Smooth muscle cell of the brain vasculature (primary cell): ENCODE measurements at places on chromosomes 5 and 9.

DNA sequence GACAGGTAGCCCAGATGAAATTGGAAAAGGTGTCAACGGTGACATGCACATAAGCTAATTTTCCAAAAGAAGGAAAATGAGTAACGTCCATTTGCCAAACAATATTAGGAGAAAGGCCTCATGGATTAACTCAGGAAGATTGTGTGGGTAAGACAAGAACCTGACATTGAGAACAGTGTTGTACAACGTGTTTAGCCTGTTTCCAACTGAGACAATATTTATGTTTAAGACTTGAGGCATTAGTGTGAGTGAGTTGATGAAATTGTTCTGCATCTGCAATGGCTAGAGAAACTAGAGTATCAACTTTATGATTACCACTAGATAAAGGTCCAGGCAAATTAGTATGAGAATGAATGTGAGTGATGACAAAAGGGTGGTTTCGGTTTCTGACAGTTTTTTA lies 191.3 kb upstream of the RAI14 start:
- DNase-seq, result no peak

DNA sequence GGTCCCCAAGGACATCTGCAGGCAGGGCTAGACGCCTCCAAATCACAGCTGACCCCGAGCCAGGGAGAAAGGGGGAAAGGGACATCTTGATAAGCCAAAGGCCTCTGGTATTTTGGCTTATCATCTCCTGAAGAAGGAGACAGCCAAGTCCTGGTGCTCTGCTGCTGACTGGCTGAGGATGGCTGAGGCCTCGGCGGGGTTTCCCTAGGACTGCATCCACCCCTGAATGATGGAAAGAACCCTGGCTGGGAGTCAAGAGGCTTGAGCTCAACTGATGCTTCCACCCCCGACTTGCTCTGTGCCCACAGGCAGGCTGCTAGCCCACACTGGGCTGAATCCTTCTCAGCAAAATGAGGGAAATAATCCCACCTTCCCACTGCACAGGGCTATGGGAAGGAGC lies 30.9 kb upstream of the HRH2 start:
- DNase-seq, result no peak

GRCh38 chr5:174714751-174715150 lies 9.6 kb upstream of the MSX2 start:
- no peak for DNase-seq

DNA sequence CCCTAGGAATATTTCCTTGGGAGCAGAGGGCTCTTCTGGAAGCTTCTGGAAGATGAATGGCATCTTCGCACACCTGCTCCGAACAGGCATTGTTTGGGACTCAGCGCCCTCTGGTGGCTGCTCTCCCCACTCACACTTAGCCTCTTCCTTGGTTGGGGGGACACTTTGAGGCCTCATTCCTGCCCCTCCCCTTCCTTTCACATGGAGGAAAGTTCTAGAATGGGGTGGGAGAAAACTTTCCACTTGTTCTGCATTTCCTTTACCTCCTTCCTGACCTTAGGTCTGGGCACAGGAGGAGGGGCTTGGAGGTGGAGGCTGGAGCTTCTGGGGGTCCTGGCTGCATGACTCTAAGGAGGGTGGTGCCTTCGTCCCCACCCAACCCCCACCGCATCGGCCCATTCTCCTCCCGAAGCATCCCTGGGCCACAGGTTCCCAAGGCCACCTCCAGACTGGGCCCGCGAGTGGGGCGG lies 19.3 kb upstream of the SMIM32 start:
- peak; percentile 17 for DNase-seq

DNA sequence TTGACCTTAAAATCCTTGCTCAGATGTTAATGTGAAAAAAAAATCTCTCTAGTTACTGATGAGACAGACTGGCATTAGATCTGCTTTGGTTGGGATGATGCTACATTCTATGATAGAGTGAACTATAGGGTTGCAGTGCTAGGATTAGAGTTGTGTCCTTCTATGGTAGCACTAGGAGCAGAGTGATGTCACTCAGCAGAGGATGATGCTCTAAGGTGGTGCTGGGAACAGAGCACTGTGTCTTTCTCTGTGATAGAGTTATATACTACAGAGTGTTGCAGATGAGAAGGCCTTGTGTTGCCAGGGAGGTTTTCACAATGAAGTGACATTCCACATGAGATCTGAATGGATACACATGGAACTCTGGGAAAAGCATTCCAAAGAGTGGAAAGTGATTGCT lies 462.3 kb downstream of the CDH12 start:
- no peak for DNase-seq

DNA sequence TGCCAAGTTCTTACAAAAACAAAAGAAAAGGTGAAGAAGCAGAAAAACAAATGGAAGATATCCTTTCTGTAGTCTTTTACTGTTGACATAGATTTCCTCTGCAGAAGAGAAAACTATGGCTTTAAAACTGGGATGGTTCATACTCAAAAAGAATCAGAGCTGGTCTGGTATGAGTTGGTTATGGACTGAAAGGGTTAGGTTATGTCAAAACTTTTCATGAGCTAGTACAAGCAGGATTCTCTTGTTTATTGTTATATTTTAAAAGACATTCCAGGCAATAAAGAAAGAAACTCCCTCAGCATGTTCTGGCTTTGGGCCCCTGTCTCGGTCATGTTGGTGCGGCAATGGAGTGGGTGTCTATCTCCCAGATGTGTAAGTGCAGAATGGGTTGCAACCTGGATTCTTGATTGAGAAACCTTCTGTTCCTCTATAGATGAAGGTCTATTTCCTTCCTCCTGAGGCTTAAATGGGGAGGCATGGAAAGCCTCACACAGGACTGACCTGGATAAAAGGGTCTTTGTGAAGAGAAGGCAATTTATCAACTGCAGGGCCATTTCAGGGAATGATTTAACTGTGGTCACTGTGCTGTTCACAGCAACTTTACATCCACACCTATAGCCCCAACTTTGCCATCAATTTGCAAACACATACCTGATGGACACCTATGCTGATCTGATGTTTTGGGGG lies 209.6 kb upstream of the TNC start:
- DNase-seq, result no peak

DNA sequence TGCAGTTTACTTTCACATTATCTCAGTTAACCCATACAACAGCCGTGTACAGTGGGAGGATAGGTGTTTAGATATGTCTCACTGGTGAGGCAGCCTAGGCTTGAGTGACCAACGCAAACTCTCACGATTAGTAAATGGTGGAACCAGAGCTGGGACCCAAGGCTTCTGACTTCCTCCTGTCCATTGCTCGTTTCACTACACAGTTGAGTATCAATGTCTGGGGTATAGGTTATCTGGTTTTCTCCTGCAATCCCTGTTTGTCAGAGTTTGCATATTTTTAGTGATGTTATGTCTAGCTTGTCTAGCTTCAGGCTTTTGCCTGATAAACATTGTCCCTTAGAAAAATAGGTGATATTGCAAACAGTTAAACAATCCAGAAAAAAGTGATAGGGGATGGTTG lies 62.6 kb downstream of the NUP214 start:
- DNase-seq, result no peak

- DNase-seq, result no peak
Measured at GRCh38 chr5:61784341-61784740, 452.3 kb downstream of the ZSWIM6 start.

GRCh38 chr5:137836298-137836697 lies 31.4 kb upstream of the MYOT start:
- DNase-seq, result no peak

DNA sequence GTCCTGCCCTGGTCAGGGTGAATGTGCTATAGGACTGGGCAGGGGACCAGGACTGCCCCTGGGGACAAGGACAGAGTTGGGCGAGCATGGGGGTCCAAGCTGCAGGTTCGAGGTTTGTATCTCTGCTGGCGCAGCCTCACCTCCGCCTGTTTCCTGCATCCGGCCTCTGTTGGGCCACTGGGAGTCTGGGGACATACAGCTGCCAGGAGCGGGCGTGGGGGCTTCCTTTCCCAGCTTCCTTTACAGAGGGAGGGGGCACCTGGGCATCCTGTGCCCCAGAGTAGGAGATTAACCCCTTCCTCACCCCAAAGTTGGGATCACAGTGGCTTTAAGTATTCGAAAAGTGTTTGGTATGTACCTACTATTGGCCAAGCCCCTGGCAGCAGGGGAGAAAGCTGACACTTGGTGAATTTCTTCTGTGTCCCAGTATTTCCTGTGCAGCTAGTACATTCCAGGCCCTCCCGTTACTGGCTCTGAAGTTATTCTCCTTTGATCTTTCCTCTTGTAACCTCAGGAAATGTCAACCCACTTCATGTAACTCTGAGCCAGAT lies 19.0 kb downstream of the OLFML2A start:
- no peak for DNase-seq

DNA sequence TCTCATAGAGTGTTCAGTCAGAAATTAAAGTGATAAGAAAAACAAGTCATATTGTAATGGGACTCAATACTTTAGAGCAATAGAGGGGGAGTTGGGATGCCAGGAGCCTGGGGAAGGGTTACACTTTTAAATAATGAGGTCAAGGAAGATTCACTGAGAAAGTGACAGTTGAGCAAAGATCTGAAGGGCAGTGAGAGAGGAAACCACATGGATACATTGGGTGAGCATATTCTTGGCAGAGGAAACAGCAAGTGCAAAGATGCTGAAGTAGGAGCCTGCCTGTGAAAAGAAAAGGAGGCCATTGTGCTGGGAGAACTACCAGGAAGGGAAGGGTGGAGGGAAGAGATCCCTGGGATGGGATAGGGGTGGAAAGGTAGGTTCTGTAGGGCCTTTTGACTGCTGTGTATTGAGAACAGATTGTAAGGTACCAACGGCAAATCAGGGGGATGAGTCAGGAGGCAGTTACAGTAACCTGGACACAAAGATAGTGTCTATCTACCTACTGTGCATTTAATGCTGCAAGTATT lies 79.4 kb downstream of the PAM start:
- no peak for DNase-seq

DNA sequence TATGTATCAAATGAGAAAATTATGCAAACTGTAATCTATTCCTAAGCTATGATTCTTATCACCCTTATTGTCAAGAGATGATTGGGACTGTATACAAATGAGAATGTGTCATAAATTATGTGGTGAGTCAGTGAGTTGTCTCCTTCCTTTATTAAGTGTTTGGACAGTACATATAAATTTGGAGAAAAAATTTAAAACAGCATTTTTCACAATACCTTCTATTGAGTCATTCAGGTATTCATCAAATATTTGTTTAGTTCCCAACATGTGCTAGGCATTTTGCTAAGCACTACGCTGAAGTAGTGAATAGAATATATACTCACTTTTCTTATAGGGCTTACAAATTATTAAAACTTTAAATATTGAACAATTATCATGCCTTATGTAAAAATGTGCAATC lies 36.3 kb upstream of the PTPRD start:
- DNase-seq, result no peak

DNA sequence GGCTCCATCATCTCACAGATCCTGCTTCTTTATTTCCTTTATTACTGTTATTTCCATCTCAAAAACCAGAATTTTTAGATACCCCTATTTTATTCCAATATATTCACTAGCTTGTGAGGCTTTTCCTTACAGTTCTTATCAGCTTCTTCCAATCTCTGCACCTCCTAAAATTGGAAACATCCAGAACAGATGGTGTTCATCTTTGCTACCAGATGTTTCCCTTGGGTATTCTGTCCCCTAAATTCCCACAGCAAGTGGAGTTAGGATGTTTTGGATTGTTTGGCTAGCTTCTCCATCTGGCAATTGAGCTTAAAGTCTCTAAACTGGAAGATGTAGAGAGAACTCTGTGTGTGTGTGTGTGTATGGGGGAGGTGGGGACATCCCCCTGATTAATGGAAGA lies 580.4 kb downstream of the DTWD2 start:
- DNase-seq, result no peak

GRCh38 chr5:52838326-52839015 lies 50.8 kb downstream of the ITGA1 start:
- DNase-seq, result no peak

GRCh38 chr5:160173-160510 lies 31.2 kb upstream of the LRRC14B start:
- DNase-seq, result no peak

- no peak for DNase-seq
Measured at GRCh38 chr5:5347442-5347841, 75.0 kb upstream of the ICE1 start.
